ENCODE measurements at places on chromosomes 1 and 21. TPM values are rescaled to one million over a fixed set of nuclear protein-coding genes. Genes with fewer than 3 reads are reported as not detected.

The CATSPER4 gene
- total RNA-seq = 1.5 TPM

- H3K27ac ChIP-seq = no peak overlapping the region
- H3K4me3 ChIP-seq = no peak overlapping the region
- H3K27me3 ChIP-seq = no peaks in the 10 kb centered on the region
- H3K36me3 ChIP-seq = no peaks in the 10 kb centered on the region
Observed at GRCh38 chr1:10525208-10525607, 50.5 kb downstream of the PEX14 start.

DNA sequence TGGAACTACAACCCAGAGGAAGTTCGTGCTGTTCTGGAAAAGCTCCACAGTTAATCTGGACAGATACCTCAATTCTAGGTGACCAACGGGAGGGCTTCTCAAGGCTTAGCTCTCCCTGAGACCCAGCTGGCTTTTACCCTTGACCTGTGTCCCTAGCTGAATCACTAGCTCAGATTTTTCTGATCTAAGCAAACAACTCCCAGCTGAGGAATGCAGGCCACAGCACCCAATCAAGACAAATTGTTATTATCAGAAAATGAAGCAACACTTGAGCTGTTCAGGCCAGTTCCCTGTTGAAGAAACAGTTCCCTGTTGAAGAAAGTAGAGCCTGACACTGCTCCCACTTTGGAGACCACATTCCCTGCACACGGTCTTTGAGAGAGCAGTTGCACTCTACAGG lies 16.0 kb downstream of the DIO1 start:
- no peak overlapping the region for H3K27ac ChIP-seq
- no peaks in the 10 kb centered on the region for H3K36me3 ChIP-seq
- H3K4me3 ChIP-seq = no peak overlapping the region
- no peaks in the 10 kb centered on the region for H3K27me3 ChIP-seq

DNA sequence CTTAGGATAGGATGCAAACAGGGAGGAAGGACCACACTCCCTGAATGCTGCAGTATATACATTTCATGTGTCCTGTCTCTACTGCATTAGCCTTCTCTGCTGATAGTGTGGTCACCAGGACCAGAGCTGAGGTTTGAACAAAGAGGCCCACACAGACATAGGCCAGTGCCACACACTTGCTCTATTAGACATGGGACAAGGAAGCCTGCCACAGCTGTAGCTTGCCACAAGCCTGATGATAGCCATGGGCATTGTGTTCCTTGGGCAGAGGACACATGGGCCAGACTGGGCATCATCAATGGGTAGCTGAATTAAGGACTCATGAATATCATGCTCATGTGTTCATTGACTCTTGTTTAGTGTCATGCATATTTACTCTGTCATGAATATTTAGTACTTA lies 10.4 kb downstream of the CAMSAP2 start:
- H3K27ac ChIP-seq = no peak overlapping the region
- no peaks in the 10 kb centered on the region for H3K36me3 ChIP-seq
- DNase-seq = no peak
- H3K4me3 ChIP-seq = no peak overlapping the region
- H3K27me3 ChIP-seq = no peaks in the 10 kb centered on the region

GRCh38 chr1:204563307-204563706 lies 47.1 kb downstream of the MDM4 start:
- H3K36me3 ChIP-seq = no peaks in the 10 kb centered on the region
- no peaks in the 10 kb centered on the region for H3K4me1 ChIP-seq
- H3K27me3 ChIP-seq = no peaks in the 10 kb centered on the region
- no peak for DNase-seq

GRCh38 chr1:180250883-180251509 lies 20.9 kb downstream of the LHX4 start:
- no peaks in the 10 kb centered on the region for H3K36me3 ChIP-seq
- H3K4me3 ChIP-seq = no peak overlapping the region
- no peak overlapping the region for H3K27ac ChIP-seq
- no peaks in the 10 kb centered on the region for H3K4me1 ChIP-seq
- H3K27me3 ChIP-seq = no peaks in the 10 kb centered on the region

DNA sequence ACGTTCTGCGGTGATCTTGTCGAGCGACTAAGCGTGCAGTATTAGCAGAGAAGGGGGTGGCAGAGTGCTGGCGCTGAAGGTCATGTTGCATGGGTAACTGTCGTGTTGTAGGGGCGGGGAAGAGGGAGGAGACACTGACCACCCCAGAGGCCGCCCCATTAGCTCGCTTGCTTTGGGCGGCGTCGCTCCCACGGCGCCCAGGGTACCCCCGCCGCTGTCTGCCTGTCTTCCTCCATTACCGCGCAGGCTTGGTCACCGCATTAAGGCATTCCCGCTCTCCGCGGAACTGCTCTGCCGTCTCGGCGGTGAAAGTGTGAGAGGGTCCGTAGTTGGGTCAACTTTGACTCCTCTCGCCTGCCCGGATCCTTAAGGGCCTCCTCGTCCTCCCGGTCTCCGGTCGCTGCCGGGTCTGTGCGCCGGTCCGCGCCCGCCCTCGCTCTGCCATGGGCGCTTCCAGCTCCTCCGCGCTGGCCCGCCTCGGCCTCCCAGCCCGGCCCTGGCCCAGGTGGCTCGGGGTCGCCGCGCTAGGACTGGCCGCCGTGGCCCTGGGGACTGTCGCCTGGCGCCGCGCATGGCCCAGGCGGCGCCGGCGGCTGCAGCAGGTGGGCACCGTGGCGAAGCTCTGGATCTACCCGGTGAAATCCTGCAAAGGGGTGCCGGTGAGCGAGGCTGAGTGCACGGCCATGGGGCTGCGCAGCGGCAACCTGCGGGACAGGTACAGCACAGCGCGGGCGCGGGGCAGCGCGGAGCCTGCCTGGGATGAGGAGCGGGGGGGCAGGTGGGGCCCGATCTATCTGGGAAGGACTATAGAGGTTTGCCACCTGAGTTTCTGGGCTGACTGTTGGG lies at the start of gene MTARC2:
Gene MTARC2 (plus strand): TSS at position 234 of the 846 bp plus-strand sequence. CDS start 210 bp downstream, at position 444.
- DNase-seq = peak; percentile 90
- H3K27me3 ChIP-seq = no peaks in the 10 kb centered on the region
- no peaks in the 10 kb centered on the region for H3K36me3 ChIP-seq
- H3K4me1 ChIP-seq = no peaks in the 10 kb centered on the region
- peak within 1 kb of the TSS; percentile 87 for H3K27ac ChIP-seq

Measured in prostate gland (tissue), 2 donors.